ENCODE measurements at places on chromosomes 3 and 15. TPM values are rescaled to one million over a fixed set of nuclear protein-coding genes. Genes with fewer than 3 reads are reported as not detected.

The GPR27 gene
- 2.7 TPM for total RNA-seq

The LRTM1 gene
- 13.4 TPM for total RNA-seq

The VIPR1 gene
- 5.2 TPM for total RNA-seq

The TMEM40 gene
- total RNA-seq: 2.3 TPM

The GOLGA6A gene
- total RNA-seq: not detected

The SLC2A2 gene
- not detected for total RNA-seq

DNA sequence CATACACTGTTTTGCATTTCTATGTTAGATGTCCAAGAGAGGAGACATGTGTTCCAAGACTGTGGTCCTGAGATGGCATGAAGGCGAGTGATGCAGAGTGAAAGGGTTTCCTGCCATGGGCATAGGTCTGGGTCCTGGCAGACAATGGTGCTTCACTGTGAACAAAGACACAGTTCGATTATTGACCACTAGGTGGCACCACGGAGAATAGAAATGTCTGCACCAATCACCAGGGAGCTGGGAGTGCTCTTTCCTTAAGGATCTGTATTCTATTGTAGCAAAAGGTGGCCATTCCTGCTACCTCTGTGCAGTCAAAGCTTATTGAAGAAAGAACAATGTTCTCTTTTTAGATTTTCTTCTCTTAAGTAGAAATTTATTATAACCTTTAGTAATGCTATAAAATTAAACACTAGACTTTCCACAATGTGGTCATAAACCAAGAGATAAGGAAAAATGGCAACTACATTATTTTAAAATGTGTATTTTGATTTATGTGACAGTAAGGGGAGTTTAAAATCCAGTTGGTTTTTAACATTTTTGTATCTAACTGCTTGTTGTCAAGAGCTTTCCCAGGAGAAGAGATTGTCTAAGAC is 88.7 kb downstream of the GABRG3 start:
- no peak for DNase-seq

- no peak for DNase-seq
Observed at GRCh38 chr15:71779073-71779797, 31.1 kb upstream of the NR2E3 start.

DNA sequence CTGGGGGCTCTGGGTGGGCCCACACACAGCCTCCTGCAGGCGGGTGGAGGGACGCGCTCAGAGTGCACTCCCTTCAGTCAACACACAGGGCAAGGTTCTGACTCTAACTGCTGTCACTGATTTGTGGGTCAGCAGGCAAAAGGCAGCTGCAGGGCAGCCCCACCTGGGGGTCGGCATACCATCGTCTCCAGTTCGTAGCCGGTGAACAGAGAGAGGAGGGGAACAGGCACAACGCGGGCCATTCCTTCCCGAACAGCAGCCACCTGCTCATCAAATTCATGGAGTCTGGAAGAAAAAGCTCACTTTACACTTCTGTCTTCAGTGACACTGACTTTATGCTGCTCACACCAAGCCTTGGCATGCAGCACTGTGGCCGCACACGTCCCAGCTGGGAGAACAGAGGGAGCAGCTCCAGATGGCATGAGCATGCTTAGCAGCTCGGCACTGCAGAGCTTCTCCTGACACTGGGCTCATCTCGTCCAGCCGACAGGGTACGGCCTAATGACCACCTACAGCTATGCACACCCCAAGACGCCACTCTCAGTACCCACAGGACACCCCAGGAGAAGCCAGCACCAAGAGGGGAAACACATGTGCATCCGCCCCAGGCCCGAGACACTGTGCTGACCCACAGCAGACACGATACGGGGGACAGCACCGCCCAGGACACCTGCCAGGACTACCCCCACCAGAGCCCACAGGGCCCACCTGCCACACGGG is 14.4 kb upstream of the OCA2 start:
- no peak for DNase-seq

- no peak for DNase-seq
Observed at GRCh38 chr3:154559623-154560022, 129.6 kb upstream of the GPR149 start.

- no peak for DNase-seq
Observed at GRCh38 chr3:9803494-9803893, 6.6 kb upstream of the TTLL3 start.

GRCh38 chr3:134846911-134847317 is 51.9 kb downstream of the EPHB1 start:
- no peak for DNase-seq

DNA sequence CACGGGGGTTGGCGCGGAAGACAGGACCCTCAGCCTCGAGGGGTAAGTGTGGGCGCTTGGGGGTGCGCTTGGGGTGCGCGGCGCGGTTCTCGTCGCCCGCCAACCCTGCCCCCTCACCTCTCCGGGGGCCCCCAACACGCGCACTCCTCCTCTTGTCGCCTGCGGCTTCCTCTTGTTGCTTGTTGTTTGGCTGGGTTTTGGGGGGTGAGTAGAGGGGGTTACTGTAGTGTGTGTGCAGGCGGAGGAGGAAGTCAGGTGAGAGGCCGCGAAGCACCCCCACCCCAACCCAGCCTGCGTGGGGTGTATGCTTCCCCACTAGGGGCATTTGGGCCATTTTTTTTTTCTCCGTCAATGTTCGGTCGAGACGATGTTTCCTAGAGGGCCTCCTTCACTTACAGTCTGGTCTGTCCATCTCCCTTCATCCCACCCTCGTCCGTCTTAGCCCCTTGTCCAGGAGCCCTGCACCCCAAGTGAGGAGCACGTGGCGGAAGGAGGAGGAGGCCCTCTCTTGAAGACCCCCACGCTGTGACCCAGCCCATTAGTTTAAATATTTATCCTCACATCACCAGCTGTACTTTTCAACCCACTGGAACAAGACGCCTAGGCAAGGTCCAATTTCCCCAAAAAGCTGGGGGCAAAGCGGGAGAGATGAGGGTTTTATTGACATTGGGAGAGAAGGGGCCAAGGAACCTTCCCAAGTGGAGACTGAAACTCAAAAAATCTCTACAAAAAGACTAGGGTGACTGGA is 20.4 kb upstream of the SATB1 start:
- no peak for DNase-seq

- DNase-seq: no peak
Observed at GRCh38 chr15:71611553-71612396, 198.6 kb upstream of the NR2E3 start.

DNA sequence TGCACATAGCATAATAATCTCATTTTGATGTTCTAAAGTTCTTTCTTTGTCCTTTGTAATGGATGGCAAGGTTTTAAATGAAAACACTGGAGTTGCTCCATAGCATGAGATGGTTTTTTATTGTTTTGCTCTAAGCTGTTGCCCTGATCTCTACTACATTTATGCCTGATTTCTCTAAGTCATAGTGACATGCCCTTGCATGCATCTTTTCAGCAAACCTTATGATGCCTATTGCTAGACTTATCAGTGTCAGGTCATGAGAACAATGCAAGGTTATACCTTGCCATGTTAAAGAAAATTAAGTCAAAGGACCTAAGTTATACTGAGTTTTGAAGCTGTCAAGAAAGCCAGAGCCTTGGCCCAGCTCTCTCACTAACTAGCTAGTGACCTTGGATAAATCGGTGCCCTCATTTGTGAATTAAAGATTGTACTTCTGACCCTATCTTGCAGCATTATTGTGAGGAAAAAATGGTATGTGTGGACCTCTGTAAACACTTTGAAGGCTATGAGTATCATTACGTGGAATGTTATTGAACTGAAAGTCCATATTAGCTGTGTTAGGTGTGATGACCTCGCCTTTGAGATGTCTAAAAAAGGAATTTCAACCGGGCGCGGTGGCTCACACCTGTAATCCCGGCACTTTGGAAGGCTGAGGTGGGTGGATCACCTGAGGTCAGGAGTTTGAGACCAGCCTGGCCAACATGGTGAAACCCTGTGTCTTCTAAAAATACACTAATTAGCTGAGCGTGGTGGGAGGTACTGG is 256.4 kb upstream of the UBE2E1 start:
- DNase-seq: no peak

- DNase-seq: no peak
Observed at GRCh38 chr3:136925425-136926190, 32.2 kb upstream of the IL20RB start.

DNA sequence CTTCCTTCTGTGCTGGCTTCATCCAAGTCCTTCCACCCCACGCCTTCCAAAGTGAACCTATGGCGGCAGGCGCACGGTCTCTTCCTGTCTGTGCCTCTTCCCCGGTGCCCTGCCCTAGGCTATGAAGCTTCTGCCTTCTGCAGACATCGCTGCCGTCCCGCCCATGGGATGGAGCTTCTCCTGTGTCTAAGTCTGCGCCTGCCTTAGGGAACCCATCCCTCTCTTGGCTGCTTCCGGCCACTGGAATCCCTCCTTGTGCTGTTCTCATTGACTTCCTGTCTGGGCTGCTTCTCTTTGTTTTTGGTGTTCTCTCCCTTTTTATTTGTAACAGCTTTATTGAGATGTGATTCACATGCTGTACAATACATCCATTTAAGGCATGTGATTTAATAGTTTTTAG is 17.2 kb downstream of the CHCHD6 start:
- DNase-seq: no peak

DNA sequence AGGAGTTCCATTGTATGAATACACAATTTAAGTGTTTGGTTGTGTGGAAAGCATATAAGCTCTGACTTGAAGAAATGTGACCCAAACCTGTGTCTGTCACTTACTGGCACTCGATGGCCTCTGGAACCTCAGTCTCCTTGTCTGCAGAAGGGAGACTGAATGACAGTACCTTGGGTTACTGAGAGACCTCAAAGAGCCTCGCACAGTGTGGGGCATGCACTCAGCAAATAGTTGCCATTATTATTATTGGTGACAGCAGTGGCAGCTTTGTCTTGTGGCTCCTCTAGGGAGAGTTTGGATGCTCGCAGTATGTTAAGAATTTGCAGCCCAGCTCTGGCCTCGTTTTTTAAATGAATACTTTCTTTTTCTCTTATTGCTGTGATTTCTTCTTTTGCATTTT is 43.4 kb downstream of the EEFSEC start:
- no peak for DNase-seq

GRCh38 chr3:197499427-197499826 is 56.3 kb downstream of the BDH1 start:
- no peak for DNase-seq

GRCh38 chr15:47866446-47866845 is 149.1 kb downstream of the SEMA6D start:
- DNase-seq: no peak

- peak; percentile 20 for DNase-seq
Observed at GRCh38 chr3:131361464-131362421, 19.8 kb upstream of the NUDT16 start.

DNA sequence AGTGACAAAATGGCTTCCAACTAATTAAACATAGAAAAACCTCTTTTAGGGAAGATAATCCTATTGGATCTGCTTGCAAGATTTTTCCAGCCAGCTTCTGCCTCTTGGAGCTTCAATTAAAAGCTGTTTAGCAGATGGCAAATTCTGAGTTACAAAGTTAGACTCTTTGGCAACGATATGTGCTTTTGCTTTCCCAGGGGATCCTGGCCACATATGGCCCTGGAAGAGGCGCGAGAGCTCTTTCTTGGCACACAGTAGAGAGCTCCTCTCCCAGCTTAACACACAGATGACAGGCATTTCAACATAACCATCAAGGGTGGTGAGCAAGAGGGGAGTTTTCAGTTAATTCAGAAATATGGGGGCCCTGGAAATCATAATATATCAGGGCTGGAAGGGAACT is 41.6 kb upstream of the GALNT15 start:
- no peak for DNase-seq

DNA sequence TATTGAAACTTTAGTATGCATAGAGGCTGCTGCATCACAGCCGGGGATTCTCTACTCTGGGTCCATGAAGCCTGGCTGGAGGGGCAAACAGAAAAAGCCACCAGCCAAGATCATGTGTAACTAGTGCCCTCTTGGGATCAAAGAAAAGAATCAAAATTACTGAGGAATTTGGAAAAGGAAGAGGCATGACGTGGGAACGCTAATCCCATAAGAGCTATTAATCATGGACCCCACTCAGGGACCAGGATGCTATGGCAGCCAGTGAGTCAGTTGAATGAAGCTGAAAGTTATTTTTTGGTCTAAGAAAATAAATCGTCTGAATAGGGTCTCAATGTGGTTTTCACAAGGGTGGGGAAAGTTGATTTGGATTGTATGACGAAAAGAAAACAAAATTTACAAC is 1165.1 kb downstream of the ROBO2 start:
- DNase-seq: no peak

DNA sequence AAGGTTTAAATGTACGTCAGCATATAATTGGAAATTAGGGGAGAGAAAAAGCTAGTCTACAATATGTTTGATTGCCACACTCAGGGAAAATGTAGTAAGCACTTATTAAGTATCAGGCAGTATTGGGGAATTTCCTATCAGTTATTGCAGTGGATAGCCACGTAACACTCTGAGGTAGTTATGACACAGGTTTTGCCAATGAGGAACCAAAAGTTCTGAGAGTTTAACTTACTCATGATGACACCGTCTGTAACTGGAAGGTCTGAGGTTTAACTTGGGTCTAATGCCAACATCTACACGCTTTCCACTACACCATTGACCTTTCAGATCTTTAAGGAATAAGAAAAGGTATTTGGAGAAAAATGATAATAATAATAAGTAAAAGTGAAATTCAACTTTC is 89.5 kb downstream of the ZMAT3 start:
- no peak for DNase-seq

DNA sequence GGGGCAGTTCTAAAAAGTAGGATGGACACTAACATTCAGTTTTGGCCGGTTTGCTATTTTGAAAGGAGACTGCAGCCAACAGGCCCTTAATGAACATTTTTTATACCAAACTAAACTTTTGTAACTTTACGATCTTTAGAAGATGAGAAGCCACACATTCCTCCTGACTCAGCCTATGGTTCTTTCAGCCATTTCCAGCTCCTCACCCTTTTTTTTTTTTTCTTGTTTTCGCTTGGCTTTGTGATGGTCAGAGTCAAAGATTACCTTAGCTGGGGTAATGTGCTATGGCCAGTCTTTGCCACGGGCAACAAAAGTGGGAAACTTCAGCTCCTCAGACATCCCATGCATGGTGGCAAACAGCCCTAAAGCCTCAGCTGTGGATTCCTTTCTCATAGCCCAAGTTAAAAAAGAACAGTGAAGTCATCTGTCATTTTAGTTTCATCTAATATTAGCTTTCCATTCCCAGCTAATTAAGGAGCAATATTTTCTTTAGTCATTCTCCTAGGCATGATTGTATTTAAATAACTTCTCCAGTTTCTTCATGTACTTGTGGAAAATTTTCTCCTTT is 368.7 kb downstream of the MFSD1 start:
- DNase-seq: no peak

All from urinary bladder (tissue), 4 donors.